ENCODE measurements at places on chromosomes 2 and 18.

DNA sequence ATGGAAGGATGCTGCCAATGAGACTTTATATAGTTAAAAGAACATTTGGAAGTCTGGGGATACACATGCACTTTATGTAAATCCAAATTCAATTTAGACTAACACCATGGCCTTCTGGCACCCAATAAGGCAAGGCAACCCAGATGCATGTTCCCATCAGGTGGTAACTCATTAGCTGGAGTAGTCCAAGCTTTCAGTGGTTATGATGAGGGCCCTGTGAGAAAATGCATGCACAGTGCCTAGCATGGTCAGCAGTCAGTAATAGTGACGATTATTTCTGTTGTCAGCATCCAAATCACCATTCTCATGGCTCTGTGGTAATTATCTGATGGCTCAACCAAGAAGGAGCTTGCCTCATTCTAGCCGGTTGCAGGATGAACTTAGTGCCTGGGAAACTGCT lies 70.3 kb upstream of the CTLA4 start:
- DNase-seq: no peak

DNA sequence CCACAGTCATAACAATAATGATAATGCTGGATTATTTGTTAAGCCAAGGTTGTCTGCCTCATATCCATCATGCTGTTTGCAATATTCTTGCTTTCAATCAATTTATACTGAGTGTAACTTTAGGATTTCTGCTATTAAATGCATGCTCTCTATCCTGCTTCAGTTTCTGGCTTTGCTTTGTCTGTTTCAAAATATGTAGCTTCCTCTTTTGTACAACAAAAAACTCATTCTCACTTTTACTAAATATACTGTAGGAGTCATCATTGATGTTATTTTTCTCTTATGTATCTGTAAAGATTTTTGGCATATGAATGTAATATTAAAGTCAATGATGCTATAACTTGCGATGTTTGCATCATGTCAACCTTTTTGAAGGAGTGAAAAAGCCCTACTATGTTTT lies 149.3 kb downstream of the GPD2 start:
- no peak for DNase-seq

DNA sequence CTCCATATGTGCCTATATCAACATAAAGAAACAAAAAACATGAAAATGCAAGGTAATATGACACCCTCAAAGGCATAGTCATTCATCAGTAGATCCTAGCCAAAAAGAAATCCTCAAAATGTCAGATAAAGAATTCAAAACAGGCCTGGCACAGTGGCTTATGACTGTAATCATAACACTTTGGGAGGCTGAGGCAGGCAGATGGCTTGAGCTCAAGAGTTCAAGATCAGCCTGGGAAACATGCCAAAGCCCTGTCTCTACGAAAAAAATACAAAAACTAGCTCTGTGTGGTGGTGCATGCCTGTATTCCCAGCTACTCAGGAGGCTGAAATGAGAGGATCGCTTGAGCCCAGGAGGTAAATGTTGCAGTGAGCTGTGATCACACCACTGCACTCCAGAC lies 284.6 kb upstream of the KLHL29 start:
- DNase-seq: peak; percentile 42

GRCh38 chr18:5747678-5748077 lies 147.6 kb downstream of the TMEM200C start:
- DNase-seq: no peak

DNA sequence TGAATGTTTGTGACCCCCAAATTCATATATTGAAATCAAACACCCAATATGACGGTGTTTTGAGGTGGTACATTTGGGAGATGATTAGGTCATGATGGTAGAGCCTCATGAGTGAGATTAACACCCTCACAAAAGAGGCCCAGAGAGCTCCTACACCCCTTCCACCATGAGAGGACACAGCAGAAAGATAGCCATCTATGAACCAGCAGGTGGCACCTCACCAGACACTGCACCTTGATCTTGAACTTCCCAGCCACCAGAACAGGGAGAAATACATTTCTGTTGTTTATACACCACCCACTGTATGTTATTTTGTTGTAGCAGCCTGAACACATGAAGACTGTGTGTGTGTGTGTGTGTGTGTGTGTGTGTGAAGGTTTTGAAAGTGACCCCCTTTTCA lies 58.1 kb downstream of the ST3GAL5 start:
- no peak for DNase-seq

- DNase-seq: peak; percentile 9
Measured at GRCh38 chr18:3012136-3013023, 564 bp downstream of the LPIN2 start.

DNA sequence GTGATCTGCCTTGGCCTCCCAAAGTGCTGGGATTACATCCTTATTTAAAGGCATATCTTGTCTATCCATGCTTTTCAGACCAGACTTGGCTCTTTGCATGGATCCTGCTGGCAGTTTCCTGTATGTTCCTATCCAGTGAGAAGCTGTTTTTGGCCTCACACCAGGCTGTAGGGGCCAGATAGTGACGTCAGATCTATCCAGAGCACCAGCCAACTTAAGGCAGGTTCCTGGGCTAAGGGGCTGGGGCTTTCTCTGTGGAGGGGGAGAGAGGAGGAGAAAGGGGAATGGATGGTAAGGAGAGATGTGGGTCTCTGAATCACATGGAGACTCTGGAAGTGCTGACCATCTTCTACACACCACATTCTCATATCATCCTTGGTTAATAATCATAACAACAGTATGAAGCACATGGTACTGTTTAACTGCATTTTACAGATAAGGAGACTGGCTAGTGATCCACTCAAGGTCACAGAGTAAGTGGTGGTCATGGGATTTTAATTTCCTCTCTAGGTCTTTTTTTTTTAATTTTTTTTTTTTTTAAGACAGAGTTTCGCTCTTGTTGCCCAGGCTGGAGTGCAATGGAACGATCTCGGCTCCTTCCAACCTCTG lies 2.0 kb upstream of the FAM117B start:
- DNase-seq: no peak

GRCh38 chr2:161994761-161995520 lies 79.1 kb downstream of the DPP4 start:
- no peak for DNase-seq

GRCh38 chr2:156023229-156023869 lies 309.2 kb downstream of the NR4A2 start:
- DNase-seq: no peak

- DNase-seq: no peak
Measured at GRCh38 chr2:164657129-164657528, 35.8 kb upstream of the GRB14 start.

GRCh38 chr18:23350188-23350587 lies 102.9 kb upstream of the RIOK3 start:
- DNase-seq: no peak

- DNase-seq: no peak
Measured at GRCh38 chr2:66526180-66526579, 91.3 kb downstream of the MEIS1 start.

- no peak for DNase-seq
Measured at GRCh38 chr2:217840522-217840921, 162.3 kb downstream of the TNS1 start.

DNA sequence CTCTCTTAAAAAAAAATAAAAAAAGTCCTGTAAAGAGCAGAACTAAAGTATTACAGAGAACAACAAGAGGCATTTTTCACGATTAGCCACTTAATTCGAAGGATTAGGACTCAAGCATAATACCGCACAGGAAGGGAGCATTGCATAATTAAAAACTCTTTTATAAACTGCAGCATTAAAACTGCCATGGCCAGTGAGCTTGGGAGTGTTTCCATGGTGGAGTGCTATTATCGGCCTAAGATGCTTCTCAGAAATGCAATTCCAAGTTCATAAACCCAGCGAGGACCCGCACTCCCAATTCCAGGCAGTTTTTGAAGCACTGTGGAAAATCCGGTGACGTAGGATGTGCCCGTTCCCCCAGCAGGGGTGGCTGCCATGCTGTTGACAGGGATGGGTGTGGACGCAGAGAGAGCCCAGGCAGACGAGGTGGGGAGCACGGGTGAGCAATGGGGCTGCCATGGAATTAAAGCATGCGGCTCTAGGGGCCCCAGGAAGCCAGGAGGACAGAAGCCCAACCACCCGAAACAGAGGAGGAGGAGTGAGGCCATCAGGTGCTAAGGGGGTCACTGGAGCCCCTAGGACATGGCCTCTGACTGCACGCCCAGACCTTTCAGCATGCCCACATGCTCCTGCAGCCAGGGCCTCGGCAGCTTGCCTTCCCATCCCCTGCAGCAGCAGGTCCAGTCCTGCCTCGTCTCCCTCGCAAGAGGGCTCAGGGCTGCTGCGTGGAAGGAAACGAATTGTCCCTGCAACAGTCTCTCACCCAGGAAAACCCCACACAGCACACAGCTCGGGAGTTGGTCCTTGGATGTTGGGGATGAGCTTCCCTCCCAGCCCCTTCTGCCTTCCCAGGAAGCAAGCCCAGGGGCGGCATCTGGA lies 233.4 kb downstream of the NDUFA10 start:
- no peak for DNase-seq

DNA sequence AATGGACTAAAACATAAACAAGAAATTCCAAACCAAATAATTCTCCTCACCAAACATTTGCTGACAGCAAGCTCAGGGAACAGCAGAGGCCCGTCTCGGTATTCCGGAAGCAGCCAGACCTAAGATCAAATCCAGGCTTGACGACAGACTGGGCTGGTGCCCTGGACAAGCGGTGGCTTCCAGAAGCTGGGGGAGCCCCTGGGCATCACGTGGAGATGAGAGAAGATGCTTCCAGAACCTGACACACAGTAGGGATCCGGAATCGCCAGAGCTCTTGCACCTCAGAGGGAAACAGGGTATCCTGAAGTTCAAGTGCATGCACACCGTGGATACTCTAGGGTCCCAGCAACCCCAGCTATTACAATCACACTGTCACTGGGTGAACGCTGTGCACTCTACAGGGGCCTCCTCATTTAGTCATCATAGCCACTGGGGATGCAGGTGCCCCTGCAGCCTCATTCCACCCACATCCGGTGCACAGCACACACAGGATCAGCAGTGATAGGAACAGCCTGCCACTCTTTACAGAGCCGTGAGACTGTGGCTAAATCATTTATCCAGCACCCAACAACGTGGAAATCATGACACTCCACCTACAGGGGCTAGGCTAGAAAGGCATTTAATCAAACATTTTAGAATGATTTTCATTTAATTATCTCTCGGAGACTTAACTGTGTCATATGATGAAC lies 102.6 kb downstream of the HDAC4 start:
- no peak for DNase-seq

DNA sequence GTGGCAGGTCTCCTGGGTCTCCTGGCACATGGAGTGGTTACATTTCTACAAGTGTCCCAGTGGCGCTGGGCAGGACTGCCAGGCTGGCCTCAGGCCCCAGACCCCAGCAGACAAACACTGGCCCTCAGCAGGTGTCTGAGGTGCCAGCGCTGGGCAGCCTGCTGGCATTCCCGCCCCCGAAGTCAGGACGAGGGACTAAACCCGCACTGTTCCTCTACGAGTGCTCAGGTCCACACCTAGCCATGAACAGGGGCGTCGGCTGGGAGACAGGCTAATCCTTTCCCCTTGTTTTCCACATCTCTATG lies 12.8 kb downstream of the SNED1 start:
- no peak for DNase-seq

- no peak for DNase-seq
Measured at GRCh38 chr2:127528487-127528886, 2.2 kb upstream of the IWS1 start.

DNA sequence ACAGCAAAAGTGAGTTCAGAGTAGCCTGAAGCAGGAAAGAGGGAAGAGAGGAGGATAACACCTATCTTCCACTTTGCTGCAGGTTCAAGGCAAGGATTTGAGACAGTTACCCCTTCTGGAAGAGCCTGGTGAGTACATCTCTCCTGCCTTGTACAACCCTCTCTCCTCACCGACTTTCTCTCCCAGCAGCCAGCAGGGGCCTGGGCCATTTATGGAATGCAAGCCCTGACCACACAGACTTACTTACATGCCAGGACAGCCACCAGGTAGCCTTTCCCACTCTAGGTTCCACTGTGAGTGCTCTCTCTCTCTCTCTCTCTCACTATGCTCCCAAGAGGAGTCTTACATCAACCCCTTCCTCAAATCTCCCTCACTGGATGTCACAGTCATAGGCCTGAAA lies 57.0 kb downstream of the BCL11A start:
- DNase-seq: no peak

GRCh38 chr2:67658820-67659219 lies 261.7 kb downstream of the ETAA1 start:
- no peak for DNase-seq

- DNase-seq: no peak
Measured at GRCh38 chr18:26960911-26961310, 95.4 kb upstream of the AQP4 start.

GRCh38 chr2:88757025-88757424 lies 65.6 kb downstream of the RPIA start:
- DNase-seq: no peak

GRCh38 chr2:77034445-77034844 lies 487.7 kb downstream of the LRRTM4 start:
- DNase-seq: no peak

GRCh38 chr2:74843899-74844298 lies 10.0 kb downstream of the HK2 start:
- no peak for DNase-seq

- DNase-seq: no peak
Measured at GRCh38 chr2:62460175-62460574, 45.8 kb downstream of the TMEM17 start.

DNA sequence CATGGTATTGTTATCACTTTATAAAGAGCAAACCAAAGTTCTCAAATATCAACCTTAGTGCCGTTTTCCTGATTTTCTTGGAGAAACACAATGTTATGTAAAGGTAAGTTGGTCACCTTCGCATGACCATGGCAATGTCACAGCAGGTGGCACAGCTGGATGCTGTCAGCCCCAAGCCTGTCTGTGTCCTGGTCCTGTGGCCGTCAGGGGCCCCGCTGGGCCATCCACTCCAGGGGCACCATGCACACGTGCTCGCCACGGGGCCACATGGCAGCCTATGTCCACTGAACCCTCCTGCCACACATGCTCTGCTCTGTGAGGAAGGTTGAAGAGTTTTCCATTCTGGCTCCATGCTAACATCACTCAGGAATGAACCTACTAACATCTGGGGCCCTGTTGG lies 85.9 kb downstream of the EIPR1 start:
- no peak for DNase-seq

DNA sequence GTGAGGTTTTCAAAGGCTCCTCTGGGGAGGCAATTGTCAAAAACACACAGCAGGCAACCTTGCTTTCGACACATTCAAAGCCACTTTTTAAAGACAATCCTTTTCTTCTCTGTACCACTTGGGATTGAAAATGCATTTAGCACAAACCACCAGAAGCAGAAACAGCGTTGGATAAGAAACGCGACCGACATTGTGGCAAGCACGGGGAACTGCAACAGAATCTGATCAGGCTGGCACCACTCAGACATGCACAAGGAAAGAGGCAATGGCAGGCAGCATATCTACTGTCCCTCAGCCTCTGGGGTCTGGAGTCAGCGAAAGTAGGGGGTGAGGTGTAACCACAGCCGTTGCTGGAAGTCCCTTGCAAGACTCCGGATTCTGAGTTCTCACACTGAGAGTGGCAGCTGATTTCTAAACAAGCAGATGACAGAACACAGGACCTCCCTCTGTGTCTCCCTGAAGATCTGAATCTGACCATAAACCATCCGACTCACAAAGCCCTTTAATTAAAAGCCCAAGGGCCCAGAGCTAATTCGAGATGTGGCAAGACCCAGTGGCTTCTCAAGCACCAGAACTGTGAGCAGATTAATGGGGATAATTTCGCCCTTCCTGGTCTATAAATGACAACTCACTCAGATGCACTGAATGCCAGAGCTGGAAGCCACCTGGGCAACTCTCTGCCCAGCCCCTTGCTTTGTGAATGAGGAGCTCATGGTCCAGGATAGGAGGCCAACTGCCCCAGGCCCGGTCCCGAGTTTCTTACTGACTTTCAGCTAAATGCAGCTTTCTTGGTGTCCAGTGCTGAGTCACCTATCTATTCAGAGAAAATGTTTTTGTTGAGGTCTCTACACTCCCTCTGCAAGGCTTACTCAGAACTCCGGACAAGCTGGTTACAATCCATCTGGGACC lies 29.6 kb downstream of the CYRIA start:
- DNase-seq: peak; percentile 13
